Activated naive CD8-positive, alpha-beta T cell treated with anti-CD3 and anti-CD28 coated beads for 36 hours (primary cell): ENCODE measurements at places on chromosomes 6 and 20.
A peak's percentile ranks its signal among the peaks of the same experiment; 100 is the strongest.

GRCh38 chr20:43558412-43559146 is at the start of gene SGK2:
SGK2 (plus strand) TSS chr20:43559027; CDS start chr20:43566496, 7,469 bp downstream.
- no peak for DNase-seq

DNA sequence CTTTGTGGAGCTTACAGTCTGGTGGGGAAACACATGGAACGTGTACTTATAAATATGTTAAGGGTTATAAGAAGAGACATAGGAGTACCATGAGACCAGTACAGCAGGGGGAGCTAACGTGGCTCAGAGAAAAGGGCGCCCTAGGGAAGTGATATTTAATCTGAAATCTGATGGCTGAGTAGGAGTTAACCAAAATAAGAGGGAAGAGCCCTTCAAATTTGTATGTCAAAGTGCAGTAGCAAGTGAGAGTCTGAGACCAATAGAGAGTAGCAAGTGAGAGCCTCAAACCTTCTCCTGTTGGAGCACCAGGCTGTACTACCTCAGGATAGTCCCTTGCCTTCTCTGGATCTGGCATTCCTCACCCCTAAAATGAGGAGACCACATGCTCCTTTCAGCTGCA is 6.1 kb upstream of the PKIG start:
- no peak for DNase-seq

DNA sequence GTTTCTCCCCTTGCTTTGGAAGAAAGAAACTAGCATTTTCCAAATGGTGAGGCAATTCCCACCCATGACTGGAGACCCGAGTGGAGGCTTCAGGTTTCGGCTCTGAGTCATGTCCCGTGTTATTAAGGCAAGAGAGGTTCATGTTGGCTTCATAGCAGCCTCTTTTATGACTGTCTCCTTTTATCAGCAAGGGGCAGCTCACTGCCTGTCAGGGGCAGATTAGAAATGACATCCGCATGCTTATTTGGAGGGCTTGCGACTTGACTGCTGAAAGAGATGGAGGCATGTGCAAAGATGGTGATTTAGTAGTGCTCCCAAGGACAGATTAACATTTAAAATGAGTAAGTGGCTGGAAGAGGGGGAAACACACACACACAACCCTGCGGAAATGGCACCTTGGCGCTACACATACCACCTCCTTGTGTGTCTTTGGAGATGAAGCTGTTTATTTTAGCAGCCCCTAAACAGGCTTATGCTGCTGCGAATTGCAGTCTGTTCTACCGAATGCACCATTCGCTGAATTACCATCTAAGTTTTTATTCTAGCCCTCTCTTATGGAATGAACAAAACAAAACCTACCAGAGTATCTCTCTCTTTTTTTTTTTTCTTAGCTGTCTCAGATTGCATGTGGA is 52.1 kb upstream of the VSTM2L start:
- no peak for DNase-seq

- DNase-seq, result peak; percentile 29
These were observed 2.0 kb downstream of the SOX4 start for GRCh38 chr6:21595285-21596144.
